Ovary (tissue), 10 donors: ENCODE measurements at places on chromosomes 16 and 17. TPM values are rescaled to one million over a fixed set of nuclear protein-coding genes. Genes with fewer than 3 reads are reported as not detected.

- no peaks in the 10 kb centered on the region for H3K36me3 ChIP-seq
- no peak overlapping the region for H3K27ac ChIP-seq
- no peak for DNase-seq
- no peaks in the 10 kb centered on the region for H3K27me3 ChIP-seq
- no peak overlapping the region for H3K4me3 ChIP-seq
Measured at GRCh38 chr16:35795361-35796029, 2336.1 kb downstream of the TP53TG3F start.

GRCh38 chr17:78263063-78263735 is 31.8 kb downstream of the TMEM235 start:
- H3K27me3 ChIP-seq = no peaks in the 10 kb centered on the region
- H3K4me1 ChIP-seq = peaks cover 9% of the 10 kb centered on the region
- DNase-seq = no peak
- H3K36me3 ChIP-seq = no peaks in the 10 kb centered on the region
- no peak overlapping the region for H3K27ac ChIP-seq
- H3K4me3 ChIP-seq = no peak overlapping the region

GRCh38 chr16:75621170-75621477 is 2.0 kb downstream of the ADAT1 start:
- no peaks in the 10 kb centered on the region for H3K27me3 ChIP-seq
- H3K36me3 ChIP-seq = no peaks in the 10 kb centered on the region
- no peak overlapping the region for H3K4me3 ChIP-seq
- no peak overlapping the region for H3K27ac ChIP-seq
- H3K4me1 ChIP-seq = peaks cover 6% of the 10 kb centered on the region
- DNase-seq = no peak

- no peaks in the 10 kb centered on the region for H3K4me1 ChIP-seq
- H3K27ac ChIP-seq = no peak overlapping the region
- no peak for DNase-seq
- H3K27me3 ChIP-seq = no peaks in the 10 kb centered on the region
Measured at GRCh38 chr16:86668136-86668910, 90.0 kb downstream of the FOXL1 start.

DNA sequence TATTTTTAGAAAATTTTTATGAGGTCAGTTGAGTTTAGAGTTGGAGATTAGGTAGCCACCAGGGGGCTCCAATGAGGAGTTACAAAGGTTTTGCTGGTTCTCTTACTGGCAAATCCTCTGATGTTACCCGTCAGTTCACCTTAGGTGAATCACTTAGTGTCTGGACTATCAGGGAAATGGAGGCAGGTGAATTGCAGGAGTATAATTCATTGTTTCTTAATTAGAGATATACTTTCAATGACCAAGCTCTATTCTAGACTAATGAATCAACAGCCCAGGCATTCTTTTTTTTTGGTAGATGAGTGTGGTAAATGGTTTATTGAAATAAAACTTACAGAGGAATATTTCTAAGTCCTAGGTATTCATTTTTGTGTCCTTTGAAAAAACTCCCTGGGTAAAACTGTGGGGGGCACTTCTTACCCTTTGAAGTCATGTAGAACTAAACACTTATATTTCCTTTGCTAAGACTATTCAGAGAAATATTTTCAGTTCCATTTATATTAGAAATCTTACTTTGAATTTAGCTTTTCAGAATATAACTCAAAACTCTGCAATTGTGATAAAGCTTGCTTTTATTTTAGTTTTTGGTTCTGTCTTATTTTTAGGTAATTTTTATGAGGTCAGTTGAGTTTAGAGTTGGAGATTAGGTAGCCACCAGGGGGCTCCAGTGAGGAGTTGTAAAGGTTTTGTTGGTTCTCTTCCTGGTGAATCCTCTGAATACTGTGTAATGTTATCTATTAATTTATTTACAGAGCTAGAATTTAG is 17.7 kb downstream of the PSMD11 start:
- H3K36me3 ChIP-seq = no peaks in the 10 kb centered on the region
- no peak overlapping the region for H3K4me3 ChIP-seq
- H3K27me3 ChIP-seq = no peaks in the 10 kb centered on the region
- no peak overlapping the region for H3K27ac ChIP-seq
- H3K4me1 ChIP-seq = no peaks in the 10 kb centered on the region

DNA sequence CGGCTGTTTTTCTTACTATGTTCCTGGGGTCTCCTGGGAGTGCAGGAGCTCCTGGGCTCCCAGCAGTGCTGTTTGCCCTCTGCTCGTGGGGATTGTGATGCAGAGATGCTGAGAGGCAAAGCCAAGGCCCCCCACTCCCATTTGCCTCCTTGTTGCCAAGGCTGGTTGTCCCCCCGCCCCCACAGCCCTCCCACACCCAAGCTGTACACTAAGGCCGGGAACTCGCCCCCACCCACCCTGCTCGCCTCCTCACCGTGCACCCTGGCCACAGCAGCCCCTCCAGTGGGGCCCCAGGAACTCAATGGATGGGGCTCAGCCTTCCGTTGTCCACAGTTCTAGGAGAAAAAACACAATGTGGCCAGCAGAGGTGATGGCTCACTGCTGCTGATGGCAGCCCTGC is 10.2 kb downstream of the NLRC3 start:
- no peaks in the 10 kb centered on the region for H3K36me3 ChIP-seq
- H3K4me3 ChIP-seq = no peak overlapping the region
- no peaks in the 10 kb centered on the region for H3K4me1 ChIP-seq
- no peaks in the 10 kb centered on the region for H3K27me3 ChIP-seq
- H3K27ac ChIP-seq = no peak overlapping the region
- DNase-seq = no peak

ABCC3 gene
- 8.5 TPM for total RNA-seq

WNT9B gene
- total RNA-seq = 0.50 TPM

CX3CL1 gene
- 3.2 TPM for total RNA-seq

- H3K36me3 ChIP-seq = no peaks in the 10 kb centered on the region
- H3K4me1 ChIP-seq = peaks cover 5% of the 10 kb centered on the region
- no peaks in the 10 kb centered on the region for H3K27me3 ChIP-seq
- H3K4me3 ChIP-seq = peak overlapping the region; percentile 79
- H3K27ac ChIP-seq = peak overlapping the region; percentile 69
- DNase-seq = peak; percentile 61
Measured at GRCh38 chr16:30609002-30609925, 925 bp downstream of the ZNF689 start.

GRCh38 chr17:74361230-74362068 is at the start of gene BTBD17:
TSS of gene BTBD17 (minus strand) at chr17:74361868. CDS start at chr17:74361819, 49 bp downstream.
- DNase-seq = peak; percentile 71
- H3K27ac ChIP-seq = no peak within 1 kb of the TSS
- no peaks in the 10 kb centered on the region for H3K27me3 ChIP-seq

TMEM114 gene
- not detected for total RNA-seq

DNA sequence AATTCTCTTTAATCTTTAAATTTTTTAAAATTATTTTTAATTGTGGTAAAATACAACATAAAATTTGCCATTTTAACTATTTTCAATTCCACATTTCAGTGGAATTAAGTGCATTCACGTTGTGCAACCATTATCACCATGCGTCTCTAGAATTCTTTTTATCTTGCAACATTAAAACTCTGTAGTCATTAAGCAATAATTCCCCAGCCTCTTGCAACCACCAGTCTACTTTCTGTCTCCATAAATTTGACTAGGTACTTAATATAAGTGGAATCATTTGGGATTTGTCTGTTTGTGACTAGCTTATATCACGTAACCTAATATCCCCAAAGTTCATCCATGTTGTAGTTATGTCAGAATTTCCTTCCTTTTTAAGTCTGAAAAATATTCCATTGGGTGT is 79.1 kb downstream of the TAOK1 start:
- no peak for DNase-seq
- no peak overlapping the region for H3K27ac ChIP-seq
- H3K4me3 ChIP-seq = no peak overlapping the region
- H3K4me1 ChIP-seq = no peaks in the 10 kb centered on the region
- no peaks in the 10 kb centered on the region for H3K36me3 ChIP-seq
- no peaks in the 10 kb centered on the region for H3K27me3 ChIP-seq

GRCh38 chr16:27460663-27461482 is 58.9 kb downstream of the IL21R start:
- H3K27ac ChIP-seq = no peak overlapping the region
- no peaks in the 10 kb centered on the region for H3K4me1 ChIP-seq
- H3K27me3 ChIP-seq = no peaks in the 10 kb centered on the region
- no peaks in the 10 kb centered on the region for H3K36me3 ChIP-seq
- H3K4me3 ChIP-seq = no peak overlapping the region

EME1 gene
- 0.48 TPM for total RNA-seq

GRCh38 chr17:82222816-82223215 is 6.0 kb upstream of the SLC16A3 start:
- no peaks in the 10 kb centered on the region for H3K27me3 ChIP-seq
- H3K4me3 ChIP-seq = no peak overlapping the region
- no peaks in the 10 kb centered on the region for H3K36me3 ChIP-seq
- H3K4me1 ChIP-seq = no peaks in the 10 kb centered on the region
- H3K27ac ChIP-seq = no peak overlapping the region

- no peaks in the 10 kb centered on the region for H3K36me3 ChIP-seq
- H3K4me3 ChIP-seq = no peak overlapping the region
- H3K4me1 ChIP-seq = peaks cover 3% of the 10 kb centered on the region
- DNase-seq = no peak
- no peaks in the 10 kb centered on the region for H3K27me3 ChIP-seq
- H3K27ac ChIP-seq = no peak overlapping the region
Measured at GRCh38 chr17:68074279-68074678, 38.7 kb downstream of the KPNA2 start.

DNA sequence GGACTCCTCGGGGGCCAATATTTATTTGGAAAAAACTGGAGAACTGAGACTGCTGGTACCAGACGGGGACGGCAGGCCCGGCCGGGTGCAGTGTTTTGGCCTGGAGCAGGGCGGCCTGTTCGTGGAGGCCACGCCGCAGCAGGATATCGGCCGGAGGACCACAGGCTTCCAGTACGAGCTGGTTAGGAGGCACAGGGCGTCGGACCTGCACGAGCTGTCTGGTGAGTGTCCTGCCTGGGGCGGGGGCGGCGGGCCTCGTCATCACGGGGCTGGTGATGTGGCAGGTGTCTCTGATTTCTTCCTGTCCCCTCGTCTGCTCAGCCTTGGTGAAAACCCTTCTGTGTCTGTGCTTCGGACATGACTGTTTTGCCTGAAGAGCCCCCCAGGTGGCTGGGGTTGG is 5.7 kb downstream of the METRNL start:
- DNase-seq = no peak
- no peaks in the 10 kb centered on the region for H3K27me3 ChIP-seq
- H3K4me3 ChIP-seq = no peak overlapping the region
- H3K36me3 ChIP-seq = no peaks in the 10 kb centered on the region
- H3K4me1 ChIP-seq = peaks cover 9% of the 10 kb centered on the region
